ENCODE measurements at places on chromosomes 3 and 15.

GRCh38 chr3:143121241-143122088 is 1.9 kb downstream of the CHST2 start:
- peak; percentile 69 for DNase-seq

DNA sequence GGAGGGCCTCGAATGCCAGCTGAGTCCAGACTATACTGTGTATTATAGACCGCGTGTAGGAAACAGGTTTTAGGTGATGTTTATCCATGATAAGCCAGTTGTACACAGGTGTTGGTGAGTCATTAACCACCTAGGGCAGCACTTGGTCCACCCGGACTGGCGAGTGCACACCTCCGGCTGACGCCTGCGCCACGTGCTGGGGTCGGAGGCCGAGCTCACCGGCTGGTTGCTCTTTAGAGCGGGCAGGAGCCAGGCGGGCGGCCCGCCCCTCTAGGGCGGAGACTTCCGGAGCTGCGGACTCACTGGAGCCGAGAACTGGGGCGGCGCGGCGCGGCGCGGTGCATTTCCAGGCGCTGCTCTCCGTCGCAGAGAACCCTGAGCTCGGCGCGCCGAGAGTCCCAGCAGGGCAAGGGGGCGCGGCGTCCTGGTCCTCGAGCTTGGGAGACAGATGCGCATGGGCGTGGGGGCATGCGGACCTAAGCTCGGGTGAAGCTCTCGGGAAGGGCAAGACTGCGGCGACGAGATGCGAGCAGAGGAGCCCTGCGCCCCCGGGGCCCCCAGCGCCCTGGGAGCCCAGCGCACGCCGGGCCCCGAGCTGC is at the start of gene ESYT3:
TSS of gene ESYT3 (plus strand) at position 341 of the 599 bp plus-strand sequence. CDS start at position 524, 183 bp downstream.
- DNase-seq: peak; percentile 3

DNA sequence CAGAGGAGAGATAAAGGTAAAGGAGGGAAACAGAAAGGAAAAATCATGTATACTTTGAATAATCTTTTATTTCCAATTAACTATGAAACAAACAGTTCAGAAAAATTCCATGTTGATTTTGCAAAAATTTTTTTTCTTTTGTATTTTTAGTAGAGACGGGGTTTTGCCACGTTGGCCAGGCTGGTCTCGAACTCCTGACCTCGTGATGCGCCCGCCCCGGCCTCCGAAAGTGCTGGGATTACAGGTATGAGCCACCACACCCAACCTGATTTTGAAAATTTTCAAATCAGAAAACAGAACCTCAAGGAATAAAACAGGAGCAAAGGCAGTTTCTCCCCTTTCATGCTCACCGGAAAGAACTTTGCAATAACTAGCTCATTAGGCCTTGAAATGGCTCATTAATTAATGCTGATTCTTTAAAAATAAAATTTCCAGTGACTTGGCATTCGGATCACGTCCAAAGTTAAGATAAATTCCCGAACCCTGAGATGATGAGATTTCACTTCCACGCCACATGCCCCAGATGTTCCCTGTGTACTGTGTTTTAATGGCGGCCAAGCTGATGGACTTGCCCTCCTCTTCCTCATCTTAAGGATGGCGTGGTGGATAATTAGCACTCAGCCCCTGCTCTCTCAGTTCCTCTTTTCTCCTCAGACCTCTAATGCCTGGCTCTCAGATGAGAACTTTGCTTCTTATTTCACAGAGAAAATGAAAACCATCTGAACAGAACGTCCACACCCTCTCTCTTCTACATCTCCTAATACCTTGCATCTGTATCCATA is 10.8 kb downstream of the BCL2L10 start:
- DNase-seq: no peak

- DNase-seq: no peak
These were observed 62.9 kb downstream of the ATG7 start for GRCh38 chr3:11335056-11335608.

DNA sequence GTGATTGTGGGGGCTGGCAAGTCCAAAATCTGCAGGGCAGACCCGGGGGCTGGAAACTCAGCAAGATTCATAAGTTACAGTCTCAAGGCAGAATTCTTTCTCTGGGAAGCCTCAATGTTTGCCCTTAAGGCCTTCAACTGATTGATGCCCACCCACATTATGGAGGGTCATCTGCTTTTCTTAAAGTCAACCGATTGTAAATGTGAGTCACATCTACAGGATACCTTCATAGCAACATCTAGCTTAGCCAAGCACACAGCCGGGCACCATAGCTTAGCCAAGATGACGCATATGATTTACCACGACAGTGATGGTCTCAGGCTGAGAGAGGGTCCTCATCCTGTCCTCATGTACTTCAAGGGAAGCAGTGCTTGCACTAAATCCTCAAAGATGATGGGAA is 43.5 kb downstream of the IDH2 start:
- DNase-seq: no peak

- DNase-seq: no peak
These were observed 55.0 kb upstream of the RPL32 start for GRCh38 chr3:12896063-12896985.

- DNase-seq: peak; percentile 40
These were observed 32.4 kb upstream of the HES1 start for GRCh38 chr3:194103505-194103904.

DNA sequence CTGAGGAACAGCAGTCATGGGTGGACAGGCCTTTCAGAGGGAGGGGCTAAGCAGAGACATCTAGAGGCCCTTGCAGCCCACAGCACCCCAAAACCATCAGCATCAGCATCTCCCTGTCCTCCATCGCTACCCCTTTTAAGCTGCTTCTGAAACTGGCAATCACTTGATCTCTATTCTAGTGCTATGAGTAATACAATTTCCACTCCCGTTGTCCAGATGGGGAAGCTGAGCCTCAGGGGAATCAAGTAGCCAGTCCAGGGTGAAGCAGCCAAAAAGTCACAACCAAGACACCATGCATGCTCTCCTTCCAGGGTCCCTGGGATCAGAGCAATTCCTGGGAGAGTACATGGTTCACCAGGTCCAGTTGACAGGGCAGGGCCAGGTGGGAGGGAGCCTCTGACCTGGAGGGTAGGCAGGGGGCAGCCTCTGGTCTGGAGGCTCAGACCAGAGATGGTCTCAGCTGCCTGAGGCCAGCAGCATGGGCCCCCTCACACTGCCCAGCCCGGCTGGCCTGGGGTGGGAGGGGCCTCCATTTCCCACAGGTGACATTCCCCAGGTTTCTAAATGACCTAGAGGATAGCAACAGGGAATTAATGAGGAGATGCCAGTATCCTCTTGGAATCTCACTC is 30.0 kb downstream of the KLHL25 start:
- no peak for DNase-seq

- no peak for DNase-seq
These were observed 93.6 kb downstream of the APBA2 start for GRCh38 chr15:28979208-28979841.

- no peak for DNase-seq
These were observed 47.1 kb downstream of the FLNB start for GRCh38 chr3:58055314-58055713.

- no peak for DNase-seq
These were observed 92.3 kb downstream of the FOXP1 start for GRCh38 chr3:71491154-71491752.

DNA sequence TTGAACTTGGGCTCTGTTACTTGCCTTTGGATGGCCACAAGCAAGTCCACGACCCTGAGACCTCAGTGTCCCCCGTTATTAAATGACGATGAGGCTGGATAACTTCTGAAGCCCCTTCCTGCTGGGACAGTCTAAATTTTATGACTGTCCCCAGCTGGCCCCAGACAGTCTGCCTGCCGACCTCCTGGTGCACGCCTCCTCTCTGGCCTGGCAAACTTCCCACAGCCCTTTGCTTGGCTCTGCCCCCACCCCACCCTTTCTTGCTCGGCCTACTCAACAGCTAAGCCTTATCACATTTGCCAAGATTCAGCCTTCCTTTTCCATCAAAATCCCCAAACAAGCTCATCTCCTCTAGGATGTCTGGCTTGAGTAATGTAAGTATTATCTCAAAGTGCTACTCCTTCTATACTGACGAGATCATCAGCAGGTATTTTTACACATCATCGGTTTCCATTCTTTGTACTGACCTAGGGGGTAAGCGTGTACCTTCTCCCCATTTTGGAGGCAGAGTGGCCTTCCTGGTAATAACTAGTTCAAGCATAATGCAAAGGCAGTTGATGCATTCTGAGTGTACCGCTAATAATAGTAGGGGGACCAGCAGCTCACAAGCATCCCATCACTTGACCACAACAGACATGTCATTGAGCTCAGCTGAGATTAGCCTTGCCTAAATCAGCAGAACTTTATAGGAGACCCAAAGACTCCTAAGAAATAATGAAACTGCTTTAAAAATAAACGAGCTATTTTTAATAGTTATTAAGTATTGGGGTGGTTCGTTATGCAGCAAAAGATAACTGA is 120.8 kb upstream of the HACD2 start:
- DNase-seq: no peak

Data from activated CD4-positive, alpha-beta T cell treated with anti-CD3 and anti-CD28 coated beads, Interleukin-2, amount 50 U/mL, for 4 hours (primary cell).